PC-9 (cell line): ENCODE measurements at places on chromosomes 6 and 20.
A peak's percentile ranks its signal among the peaks of the same experiment; 100 is the strongest.

- no peak for DNase-seq
These were observed 622.7 kb downstream of the PHF3 start for GRCh38 chr6:64258302-64258701.

- no peak for DNase-seq
These were observed 4.6 kb downstream of the PTPRK start for GRCh38 chr6:128515550-128516513.

GRCh38 chr6:13870214-13870830, 54.4 kb upstream of the RNF182 start:
- DNase-seq = no peak

DNA sequence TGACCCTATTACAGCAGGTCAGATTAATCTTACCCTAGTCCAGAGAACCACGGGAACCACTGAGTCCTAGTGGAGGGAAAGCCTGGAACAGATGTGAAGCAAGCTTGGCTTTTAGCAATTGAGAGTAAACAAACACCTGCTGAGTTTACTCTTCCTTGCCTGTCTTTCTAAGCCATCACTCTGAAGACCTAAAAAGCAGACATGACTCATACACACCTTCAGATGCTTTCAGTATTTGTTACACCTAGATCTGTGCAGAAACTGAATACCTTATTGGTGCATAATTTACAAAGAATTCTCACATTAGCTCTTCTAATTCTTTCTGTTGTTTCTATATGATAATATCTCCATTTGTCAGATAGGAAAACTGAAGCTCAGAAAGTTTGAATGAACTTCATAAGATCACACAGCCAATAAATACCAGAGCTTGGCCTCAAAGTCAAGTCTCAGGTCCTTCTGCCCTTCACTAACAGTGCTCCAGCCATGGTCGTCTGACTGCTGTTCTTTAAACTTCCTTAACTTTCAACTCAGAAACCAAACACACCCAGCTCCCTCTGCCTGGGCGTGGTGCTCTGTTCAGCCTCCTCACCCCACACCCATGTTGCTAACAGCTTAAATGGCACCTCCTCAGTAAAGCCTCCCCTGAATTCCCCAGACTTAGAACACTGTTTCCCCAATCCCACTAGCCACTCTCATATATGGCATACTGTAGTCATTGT, 8.6 kb upstream of the GABBR1 start:
- peak; percentile 38 for DNase-seq

DNA sequence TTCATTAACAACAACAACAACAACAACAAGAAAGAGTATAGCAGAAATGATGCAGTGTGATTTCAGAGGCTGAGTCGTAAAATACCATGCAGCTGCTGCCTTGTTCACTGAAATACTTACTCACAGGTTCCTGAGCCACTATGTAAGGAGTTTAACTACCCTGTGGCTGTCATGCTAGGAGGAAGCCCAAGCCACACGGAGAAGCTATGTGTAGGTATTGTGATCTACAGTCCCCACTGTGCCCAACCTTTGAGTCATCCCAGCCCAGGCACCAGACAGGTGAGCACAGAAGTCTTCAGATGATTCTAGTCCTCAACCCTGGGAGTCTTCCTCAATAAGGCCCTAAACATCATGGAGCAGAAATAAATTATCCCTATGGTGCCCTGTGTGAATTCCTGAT, 14.6 kb upstream of the RALY start:
- no peak for DNase-seq

DNA sequence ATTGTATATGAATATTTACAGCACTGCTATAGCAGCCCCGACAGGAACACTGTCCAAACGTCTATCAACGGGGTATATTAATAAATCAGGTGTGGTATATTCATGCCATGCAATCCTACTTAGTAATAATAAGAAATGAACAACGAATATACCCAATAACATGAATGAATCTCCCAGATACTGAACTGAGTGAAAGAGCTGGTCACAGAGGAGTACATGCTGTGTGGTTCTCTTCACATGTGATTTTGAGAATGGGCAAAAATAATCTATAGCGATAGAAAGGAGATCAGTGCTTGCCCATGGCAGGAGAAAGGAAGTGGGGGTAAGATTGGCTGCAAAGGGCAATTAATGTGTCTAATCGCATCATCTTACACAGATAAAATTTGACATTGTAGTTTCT, 3.7 kb upstream of the TAAR6 start:
- DNase-seq = no peak

DNA sequence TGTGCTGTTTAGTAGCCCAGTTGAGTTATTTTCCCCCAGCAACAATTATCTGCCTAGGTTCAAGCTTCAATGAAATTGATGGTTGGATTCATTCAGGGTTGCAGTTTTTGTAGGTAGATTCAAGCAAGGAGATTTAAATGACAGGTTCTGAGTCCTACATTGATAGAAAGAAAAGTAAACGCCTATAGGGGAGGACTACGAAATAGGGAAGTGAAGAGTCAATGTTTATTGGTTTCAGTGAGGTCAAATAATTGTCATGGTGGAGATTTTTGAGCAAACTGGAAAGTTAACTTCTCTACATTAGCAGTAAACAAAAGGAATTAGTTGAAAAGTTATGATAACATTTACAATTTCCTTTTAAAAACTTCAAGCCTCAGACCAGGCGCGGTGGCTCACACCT, 734 bp upstream of the WFDC13 start:
- no peak for DNase-seq

GRCh38 chr20:23270382-23270911, 80.1 kb upstream of the NXT1 start:
- no peak for DNase-seq

DNA sequence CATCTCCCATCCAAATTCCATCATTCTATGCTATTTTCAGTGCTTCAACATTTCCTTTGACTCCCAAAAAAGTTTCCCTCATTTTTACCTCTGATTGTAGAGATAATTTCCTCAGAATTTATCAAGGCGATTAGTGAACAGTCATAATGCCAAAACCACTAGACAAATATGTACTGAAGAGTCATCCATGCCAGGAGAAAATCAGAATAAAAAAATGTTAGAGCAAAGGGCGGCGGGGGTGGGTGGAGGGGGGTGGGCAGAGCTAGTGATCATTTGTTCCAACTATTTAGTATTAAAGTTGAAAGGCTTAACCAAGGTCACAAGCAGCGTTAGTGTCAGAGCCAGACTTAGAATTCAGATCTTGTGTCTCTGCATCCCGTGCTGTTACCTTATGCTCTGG, 5.3 kb upstream of the ADGRF5 start:
- peak; percentile 82 for DNase-seq

- no peak for DNase-seq
These were observed 39.2 kb downstream of the DYNLT1 start for GRCh38 chr6:158605266-158605878.

- no peak for DNase-seq
These were observed 79.8 kb upstream of the KIF25 start for GRCh38 chr6:167917551-167918154.

- DNase-seq = no peak
These were observed 24.6 kb downstream of the ATG5 start for GRCh38 chr6:106300944-106301343.

DNA sequence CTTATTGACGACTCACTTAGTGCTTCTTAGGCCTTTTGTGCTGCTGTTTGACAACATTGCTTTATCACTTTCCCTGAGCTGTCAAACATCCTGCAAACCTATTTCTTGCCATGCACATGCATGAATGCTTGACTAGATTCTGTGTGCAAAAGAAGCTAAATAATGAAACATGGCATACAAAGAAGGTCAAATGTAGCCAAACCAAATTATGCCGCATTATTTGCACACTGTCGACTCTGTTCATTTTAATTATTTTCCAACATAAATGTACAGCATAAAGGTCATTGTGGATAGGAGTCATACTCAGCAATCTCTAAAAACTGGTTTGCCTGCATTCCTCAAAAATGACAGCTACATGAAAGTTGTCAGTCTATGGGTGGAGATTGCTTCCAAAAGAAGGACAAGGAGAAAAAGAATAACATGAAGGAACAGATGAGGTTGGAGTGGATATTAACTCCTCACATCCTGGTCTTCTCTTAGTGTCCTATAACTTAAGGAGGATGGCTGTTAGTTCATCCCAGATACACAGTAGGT, 123.1 kb upstream of the STXBP5 start:
- peak; percentile 91 for DNase-seq

DNA sequence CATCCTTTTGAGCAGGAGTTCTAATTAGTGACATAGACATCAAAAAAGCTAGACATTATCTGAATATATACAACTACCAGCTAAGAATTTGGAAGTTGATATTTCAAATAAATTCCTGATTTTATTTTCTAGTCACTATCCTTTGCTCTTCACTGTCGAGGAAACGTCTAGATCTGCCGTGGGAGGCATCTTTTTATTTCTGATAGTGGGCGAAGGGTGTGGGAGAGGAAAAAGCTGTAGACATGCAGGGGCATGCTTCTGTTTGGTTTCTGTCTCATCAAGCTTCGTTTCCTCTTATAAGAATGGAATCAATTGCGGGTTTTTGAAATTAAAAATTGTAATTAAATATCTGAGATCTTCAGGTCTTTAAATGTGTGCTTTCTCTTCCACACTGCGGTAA, 16.2 kb upstream of the C6orf118 start:
- DNase-seq = no peak

DNA sequence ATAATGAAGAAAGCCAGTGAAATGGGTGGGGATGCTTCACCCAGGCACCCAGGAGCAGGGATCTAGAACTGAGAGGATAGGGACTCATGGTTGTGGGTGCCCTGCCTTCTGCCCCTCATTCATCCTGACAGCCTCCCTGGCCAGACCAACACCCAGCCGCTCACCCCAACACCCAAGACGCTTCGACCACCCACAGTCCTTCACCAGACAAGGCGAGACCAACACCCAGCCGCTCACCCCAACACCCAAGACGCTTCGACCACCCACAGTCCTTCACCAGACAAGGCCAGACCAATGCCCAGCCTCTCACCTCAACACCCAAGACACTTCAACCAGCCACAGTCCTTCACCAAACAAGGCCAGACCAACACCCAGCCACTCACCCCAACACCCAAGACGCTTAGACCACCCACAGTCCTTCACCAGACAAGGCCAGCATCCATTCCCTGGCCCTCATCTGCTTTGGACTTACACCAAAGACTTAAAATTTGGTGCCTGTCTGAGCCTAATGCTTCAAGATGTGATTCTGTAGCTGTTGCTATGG, 131.5 kb downstream of the ANKRD60 start:
- no peak for DNase-seq

GRCh38 chr20:8948442-8949020, 120.4 kb upstream of the PLCB4 start:
- no peak for DNase-seq

DNA sequence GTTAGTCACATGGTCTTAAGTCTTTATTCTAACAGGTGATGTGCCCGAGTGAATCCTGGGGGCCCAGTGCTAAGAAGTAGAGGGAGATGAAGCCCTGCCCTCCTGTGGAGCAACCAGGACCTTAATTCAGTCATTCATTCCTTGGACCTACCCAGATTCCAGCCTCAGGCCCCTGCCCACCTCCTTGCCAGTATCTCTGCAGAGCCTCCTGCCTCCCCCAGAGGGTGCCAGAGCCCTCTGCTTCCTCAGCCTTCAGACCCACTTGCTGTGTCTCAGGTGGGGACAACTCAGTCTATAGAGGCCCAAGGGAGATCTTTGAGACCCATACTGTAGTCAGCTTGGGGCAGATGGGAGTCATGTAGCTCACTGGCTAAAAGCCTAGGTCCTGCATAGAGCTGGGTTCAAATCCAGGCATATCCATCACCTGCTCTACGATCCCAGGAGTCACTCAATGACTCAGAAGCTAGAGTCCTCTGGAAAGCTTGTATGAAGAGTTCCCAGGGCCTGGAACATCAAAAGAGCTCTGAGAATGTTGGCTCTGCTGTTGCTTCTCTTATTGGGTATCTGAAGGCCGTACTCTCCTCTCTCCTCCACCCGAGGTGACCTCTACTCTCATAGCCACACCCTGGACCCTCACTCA, 3.9 kb upstream of the SIGLEC1 start:
- no peak for DNase-seq

- peak; percentile 5 for DNase-seq
These were observed 52.2 kb downstream of the MARCKS start for GRCh38 chr6:113909224-113909856.

DNA sequence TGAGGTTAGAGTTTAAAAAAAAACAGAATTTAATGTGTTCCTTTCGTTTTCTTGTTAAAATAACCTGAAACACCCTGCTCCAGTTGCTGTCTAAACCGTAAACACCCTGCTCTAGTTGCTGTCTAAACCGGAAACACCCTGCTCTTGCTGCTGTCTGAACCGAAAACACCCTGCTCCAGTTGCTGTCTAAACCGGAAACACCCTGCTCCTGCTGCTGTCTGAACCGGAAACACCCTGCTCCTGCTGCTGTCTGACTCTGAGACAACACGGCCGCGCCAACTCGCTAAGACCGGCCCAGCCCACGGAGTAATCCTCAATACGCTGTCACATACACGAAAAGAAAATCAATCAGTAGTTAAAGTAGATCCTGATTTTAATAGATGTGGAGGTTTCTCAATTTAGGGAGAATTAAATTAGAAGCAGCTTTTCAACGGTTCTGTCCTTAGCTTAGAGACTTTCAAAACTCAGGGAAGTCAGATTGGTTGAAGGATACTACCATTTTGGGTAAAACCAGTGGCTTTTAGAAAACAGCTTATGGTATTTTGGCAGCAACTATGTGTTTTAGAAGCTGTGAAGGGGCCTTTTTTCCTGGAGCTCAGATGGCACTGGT, 98.3 kb downstream of the RAMACL start:
- DNase-seq = no peak

GRCh38 chr6:80468398-80468797, 361.9 kb downstream of the BCKDHB start:
- no peak for DNase-seq

DNA sequence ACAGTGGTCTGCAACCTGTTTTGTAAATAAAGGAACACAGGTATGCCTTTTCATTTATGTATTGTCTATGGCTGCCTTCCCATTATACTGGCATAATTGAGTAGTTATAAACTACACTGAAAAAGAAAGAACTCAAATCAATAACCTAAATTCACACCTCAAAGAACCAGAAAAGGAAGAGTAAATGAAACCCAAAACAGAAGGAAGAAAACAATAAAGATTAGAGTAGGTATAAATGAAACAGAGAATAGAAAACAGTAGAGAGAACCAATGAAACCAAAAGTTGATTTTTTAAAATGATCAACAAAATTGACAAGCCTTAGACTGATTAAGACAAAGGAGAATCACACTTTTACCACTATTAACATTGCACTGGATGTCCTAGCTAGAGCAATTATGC, 34.7 kb downstream of the FAM184A start:
- DNase-seq = no peak
